ENCODE measurements at places on chromosomes 6 and 20. TPM values are rescaled to one million over a fixed set of nuclear protein-coding genes. Genes with fewer than 3 reads are reported as not detected.

CRISP3 gene
- total RNA-seq: not detected

NKX2-4 gene
- total RNA-seq: not detected

- DNase-seq: no peak
Measured at GRCh38 chr6:80438772-80439171, 332.3 kb downstream of the BCKDHB start.

DNA sequence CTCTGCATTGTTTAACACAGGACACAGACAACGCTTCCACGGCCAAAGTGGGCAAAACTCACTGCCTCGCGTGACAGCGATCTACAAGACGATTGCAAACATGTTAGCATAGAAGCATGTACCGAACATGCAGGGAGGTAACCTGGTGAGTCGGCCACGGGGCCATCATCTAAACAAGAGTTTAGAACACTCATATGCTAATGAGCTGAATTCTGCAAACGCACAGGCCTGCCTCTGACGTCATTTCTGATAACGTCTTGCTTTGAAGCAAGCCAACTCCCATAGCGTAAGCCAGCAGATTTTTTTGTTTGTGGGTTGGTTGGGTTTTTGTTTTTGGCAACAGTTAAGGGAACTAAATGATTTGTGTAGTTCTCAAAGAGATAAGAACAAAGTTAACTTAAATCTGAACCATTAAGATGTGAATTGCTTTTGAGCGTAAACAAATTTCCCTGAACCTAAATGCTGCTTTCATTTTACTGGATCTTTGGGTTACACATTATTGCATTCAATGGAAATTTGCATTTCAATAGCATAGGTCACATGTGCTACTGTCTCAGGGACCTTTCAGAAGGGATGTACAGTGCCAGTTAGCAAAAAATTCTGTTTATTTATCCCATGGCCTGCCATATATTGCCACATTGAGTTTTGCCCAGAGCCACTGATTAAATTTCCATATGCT is 184.5 kb upstream of the PDE10A start:
- no peak for DNase-seq

- DNase-seq: no peak
Measured at GRCh38 chr20:21063276-21063675, 42.9 kb downstream of the LINC00237 start.
